ENCODE measurements at places on chromosomes 16 and 17.

GRCh38 chr16:83137326-83137781 lies 510.6 kb downstream of the CDH13 start:
- DNase-seq: peak; percentile 50

GRCh38 chr16:86088816-86089215 lies 189.9 kb downstream of the IRF8 start:
- no peak for DNase-seq

DNA sequence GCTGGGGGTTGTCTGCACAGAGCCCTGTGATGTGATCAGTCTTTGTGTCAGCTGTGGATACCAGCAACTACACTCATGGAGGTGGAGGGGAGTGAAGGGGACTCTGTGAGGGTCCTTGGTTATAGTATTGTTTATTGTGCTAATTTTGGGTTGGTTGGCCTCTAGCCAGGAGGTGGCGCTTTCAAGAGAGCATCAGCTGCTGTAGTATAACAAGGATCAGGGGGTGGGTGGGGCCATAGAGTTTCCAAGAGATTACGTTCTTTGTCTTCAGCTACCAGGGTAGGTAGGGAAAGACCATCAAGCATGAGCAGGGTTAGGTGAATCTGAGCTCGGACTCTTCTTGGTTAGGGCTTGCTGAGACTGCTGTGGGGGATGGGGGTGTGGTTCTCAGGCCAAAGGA lies 97.1 kb upstream of the HS3ST3A1 start:
- DNase-seq: no peak

DNA sequence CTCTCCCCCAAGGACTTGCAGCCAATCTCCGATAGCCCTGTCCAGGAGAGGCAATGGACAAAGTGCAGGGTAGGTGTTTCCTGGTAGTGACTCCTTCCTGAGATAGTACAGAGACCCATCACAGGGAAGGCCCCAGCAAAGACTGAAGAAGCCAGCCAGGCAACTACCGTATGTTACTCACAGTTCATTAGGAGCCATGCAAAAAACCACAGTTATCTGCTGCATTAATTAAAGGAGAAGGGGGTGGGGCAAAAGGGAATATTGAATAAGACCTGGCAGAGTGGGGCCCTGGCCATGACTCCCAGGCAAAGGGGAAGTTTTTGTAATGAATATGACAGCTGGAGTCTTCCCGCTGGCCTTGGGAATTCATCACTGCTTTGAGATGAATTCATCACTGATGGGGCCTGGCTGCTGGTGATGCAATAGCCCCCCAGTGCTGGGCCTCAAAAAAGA lies 2.5 kb upstream of the SLC13A2 start:
- no peak for DNase-seq

GRCh38 chr17:45052052-45052772 lies 780 bp upstream of the DCAKD start:
- DNase-seq: peak; percentile 84

- no peak for DNase-seq
Observed at GRCh38 chr16:1432388-1433262, 1.7 kb downstream of the PERCC1 start.

GRCh38 chr17:17064322-17064721 lies 22.1 kb downstream of the MPRIP start:
- DNase-seq: no peak

GRCh38 chr17:10463402-10463801 lies 6.0 kb downstream of the MYH4 start:
- DNase-seq: no peak

DNA sequence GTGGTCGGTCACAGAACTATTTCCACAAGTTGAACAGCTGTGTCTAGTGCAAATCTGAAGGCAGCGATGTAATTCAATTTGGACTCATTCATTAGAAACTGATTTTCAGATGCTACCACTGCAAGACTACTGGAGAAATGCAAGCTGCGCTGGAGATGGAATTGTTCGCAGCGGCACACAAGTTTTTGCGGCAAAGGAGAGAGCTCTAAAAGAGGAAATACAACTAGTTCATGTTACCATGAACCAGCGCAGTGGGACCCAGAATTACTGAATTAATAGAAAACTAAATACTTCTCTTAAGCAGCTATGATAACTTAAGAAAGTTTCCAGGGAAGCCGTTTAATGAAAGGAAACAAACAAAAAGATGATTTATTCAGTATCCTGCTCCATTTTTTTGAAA lies 1.9 kb downstream of the CREBBP start:
- no peak for DNase-seq

DNA sequence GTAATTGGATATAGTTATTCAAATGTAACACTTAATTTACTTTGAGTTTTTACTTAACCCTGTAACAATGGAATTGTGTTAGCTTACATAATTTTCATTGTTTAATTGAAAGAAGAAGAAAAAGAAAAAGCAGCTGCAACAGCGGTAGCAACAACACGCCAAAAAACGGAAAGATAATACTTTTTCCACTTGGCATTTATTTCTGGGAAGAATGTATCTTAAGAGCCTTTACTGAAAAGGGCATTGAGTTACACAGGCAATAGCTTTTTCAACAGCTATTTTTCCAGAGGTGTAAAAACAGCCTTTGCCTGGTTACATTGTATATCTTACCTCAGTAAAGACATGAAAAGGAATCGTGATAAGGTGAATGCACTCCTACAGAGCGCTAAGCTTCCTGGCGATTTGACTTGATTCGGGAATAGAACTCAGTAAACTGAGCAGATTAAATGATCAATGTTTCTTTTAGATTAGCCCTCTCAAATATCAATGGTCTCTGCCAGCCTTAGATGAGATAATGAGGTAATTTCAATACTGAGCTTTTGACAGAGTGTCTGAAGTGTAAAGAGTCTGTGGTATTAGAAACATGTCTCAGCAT lies 311.3 kb downstream of the CDH13 start:
- no peak for DNase-seq

GRCh38 chr17:44775838-44776621 lies 17.2 kb downstream of the ADAM11 start:
- no peak for DNase-seq

DNA sequence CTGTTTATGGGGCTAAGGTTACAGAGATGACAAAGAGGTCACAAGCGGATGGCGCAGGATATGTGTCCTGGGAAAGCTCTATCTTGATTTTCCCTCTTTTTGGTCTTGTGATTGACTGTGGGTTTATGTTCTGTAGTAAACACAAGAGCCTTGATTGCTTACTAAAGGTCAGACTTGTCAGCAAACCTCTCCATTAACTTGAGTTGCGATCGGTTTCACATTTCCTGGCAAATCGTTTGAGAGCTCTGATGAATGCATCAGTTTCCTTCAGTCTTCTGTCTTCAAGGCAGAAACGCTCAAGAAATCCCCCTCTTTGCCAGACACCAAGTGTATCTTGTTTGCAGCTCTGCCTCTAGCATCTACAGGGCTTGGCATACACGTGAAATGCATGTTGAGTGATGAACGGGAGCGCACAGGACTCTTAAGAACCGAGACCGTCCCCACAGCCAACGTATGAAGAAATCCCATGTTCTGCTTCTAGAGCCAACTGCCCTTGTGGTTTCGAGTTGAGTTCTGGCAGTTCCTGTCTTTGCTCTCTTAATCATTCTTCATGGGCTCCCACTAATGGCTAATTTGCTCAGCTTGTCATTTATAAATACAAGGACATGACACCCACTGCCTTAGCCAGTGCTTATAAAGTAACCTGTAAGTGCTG lies 143.3 kb downstream of the PITPNC1 start:
- DNase-seq: no peak

GRCh38 chr17:33328129-33328528 lies 35.0 kb upstream of the ASIC2 start:
- no peak for DNase-seq

GRCh38 chr16:88764913-88765349 lies 20.1 kb downstream of the PIEZO1 start:
- DNase-seq: no peak

DNA sequence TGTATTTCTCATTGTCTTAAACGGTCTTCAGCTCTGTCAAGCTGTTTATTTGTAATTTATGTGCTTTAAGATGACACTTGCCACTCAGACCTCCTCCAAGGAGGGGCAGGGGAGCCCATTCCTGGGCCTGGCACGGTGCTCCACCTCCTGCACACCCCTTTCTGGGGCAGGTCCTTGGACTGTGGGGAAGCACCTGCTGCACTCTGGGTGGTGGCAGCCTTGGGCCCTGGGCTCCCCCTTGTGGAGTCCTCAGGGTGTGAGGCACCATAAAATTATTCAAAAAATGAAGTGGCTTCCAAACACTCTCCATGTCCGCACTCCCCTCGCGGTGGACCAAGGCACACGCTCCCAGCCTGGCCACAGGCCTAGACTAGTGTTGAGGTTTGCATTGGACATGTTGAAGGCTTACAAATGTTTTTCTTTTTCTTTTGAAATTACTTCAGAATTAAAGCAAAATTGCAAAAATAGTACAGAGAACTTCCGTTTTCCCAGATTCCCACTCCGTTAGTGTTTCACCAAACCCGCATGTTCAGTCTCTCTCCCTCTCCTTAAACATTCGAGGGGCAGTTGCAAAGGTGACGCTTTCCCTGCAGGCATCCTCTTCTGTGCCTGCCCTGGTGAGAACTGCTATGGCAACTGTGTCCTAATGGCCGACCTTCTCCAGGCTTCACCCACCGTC lies 32.4 kb downstream of the FOXK2 start:
- DNase-seq: peak; percentile 81

DNA sequence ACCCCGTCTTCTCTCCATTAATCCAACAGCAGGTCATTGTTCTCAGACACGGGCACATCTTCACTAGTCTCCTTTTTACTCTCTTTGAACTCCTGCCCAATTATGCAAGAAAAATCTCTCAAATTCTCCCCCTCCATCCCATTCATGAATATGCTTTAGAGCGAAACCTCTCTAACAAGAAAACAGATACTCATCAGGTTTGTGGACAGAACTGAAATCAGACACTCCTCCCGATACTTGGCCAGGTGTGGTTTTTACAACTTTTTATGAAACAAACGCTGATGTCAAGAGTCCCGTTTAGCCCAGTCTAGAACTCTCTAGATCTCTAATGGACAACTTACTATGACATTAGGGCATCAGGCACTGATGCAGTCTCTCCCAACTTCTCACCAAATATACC lies 40.9 kb downstream of the PIK3R5 start:
- DNase-seq: no peak

DNA sequence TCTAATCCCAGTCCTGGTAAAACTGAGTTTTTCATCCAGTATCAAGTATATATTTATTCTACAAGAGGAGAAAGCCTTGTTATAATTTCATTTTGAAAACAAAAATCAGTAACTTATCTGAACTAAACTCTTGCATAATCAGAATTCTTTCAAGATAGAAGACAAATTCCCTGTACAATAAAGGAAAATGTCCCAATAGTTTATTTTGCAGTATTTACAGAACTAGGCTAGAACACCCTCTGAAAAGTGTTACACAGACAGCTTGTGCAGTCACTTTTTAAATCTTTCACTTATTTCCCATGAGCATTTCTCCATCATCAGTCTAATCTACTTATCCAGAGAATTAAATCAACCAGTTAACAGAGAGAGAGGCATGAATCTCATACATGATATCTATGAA lies 48.5 kb downstream of the SPOP start:
- no peak for DNase-seq

DNA sequence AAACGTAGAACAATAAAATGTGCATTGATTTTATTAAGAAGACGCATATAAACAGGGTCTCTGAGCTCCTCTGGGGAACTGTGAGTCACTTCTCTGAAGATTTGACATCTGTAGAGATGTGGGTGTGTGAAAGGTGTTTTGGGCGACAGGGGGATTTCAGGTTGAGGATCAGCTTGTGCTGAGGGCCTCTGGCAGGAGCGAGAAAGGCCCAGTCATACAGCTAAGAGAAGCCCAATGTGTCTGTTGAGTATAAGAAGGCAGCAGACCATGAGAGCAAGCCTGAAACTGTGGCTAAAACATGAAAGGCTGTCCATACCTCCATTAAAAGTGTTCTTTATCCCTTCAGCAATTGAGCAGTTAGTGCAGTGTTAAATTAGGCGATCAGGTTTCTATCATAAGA lies 406.5 kb upstream of the MON1B start:
- no peak for DNase-seq

- DNase-seq: no peak
Observed at GRCh38 chr16:3192476-3193019, 4.5 kb downstream of the OR1F1 start.

Measured in activated CD4-positive, alpha-beta T cell treated with anti-CD3 and anti-CD28 coated beads, Interleukin-2, Interleukin-6, amounts not matched to agents 100 ng/mL and 50 ng/mL, durations not matched to agents 16 hours and 8 hours (primary cell).